Ureter (tissue), 1 donor: ENCODE measurements at places on chromosomes 13 and 19.

DNA sequence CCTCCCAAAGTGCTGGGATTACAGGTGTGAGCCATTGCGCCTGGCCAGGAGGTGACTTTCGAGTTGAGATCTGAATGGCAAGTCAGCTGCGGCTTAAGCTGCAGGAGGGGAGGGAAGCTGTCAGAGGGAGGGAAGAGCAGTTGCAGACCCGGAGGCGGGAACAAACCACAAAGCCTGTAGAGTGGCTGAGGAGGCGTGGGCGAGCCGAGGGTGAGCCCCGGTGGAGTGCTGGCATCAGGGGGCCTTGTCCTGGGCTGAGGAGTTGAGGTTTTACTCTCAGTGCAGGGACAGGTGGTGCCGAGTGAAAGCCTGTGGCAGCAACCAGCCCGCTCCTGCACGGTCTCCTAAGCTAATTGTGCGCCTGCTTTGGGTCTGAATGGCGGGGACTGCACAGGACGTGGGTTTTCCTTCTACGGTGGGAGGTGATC, 24.2 kb downstream of the PPP1R37 start:
- no peak for DNase-seq

GRCh38 chr19:925087-925525, 729 bp upstream of the ARID3A start:
- DNase-seq, result peak; percentile 60

DNA sequence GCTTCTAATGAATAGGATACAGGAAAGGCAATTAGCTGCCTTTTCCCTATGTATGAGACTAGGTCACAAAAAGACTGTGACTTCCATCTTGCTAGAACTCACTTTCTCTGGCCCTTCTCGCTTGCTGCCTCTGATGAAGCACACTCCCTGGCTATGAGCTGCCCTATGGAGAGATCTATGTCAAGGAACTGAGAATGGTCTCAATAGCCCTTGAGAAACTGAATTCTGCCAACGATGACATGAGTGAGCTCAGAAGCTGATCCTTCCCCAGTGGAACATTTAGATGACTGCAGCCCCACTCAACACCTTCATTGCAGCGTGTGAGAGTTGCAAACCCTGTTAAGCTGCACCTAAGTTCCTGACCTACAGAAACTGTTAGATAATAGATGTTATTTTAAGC, 309.8 kb downstream of the COG6 start:
- no peak for DNase-seq

- DNase-seq, result no peak
Measured at GRCh38 chr13:70108356-70109105, at the start of gene KLHL1. Gene KLHL1 (minus strand): TSS chr13:70108452. CDS start chr13:70107699, 753 bp downstream.

GRCh38 chr13:45691667-45692066, 10.5 kb upstream of the CBY2 start:
- DNase-seq, result no peak

DNA sequence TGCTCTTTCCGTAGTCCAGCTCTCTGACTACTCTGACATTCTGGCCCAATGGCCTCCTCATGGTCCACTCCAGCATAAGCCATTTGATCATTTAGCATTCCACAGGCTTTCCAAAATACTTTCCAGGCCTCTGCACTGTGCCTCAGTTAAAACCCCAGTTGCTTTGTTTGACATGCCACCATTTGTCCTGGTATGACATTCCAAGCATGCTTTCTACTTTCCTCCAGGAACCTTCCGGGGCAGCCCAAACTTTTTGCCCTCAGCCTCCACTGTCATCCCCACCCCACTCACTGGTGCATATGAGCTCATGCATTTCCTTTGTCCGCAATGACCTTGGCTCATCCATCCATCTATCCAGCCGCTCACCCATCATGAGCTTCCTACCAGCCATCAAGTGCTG, 41.8 kb upstream of the WASF3 start:
- DNase-seq, result no peak
